ENCODE measurements at places on chromosomes 5 and 9.

DNA sequence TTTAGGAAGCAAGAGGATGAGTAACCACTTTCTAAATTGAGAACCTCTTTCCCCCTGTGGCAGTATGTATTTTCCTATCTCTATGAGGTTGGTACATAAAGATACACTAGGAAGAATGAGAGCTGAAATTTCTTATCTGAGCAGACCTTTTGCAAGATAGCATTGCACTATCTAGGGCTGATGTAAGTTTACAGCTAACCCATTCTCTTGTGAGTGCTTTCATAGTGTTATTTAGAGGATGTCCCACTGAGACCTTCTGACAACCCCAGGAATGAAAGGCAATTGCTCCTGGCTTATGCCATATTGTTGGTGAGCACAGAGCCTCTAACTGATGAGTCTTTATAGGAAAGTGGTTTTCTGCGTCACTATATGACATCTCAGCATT, 1209.3 kb upstream of the CDH6 start:
- DNase-seq = no peak
- H3K27ac ChIP-seq = no peak overlapping the region
- H3K27me3 ChIP-seq = no peaks in the 10 kb centered on the region
- H3K4me1 ChIP-seq = no peaks in the 10 kb centered on the region
- no peaks in the 10 kb centered on the region for H3K36me3 ChIP-seq

DNA sequence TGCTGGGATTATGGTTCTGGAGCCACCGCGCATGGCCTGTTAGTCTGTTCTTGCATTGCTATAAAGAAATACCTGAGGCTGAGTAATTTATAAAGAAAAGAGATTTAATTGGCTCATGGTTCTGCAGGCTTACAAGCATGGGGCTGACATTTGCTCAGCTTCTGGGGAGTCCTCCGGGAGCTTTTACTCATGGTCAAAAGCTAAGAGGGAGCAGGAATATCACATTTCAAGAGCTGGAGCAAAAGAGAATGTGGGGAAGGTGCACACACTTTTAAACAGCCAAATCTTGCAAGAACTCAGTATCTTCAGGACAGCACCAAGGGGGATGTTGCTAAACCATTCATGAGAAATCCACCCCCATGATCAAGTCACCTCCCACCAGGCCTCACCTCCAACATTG, 12.1 kb downstream of the JAK2 start:
- no peaks in the 10 kb centered on the region for H3K27me3 ChIP-seq
- H3K4me3 ChIP-seq = no peak overlapping the region
- DNase-seq = no peak

DNA sequence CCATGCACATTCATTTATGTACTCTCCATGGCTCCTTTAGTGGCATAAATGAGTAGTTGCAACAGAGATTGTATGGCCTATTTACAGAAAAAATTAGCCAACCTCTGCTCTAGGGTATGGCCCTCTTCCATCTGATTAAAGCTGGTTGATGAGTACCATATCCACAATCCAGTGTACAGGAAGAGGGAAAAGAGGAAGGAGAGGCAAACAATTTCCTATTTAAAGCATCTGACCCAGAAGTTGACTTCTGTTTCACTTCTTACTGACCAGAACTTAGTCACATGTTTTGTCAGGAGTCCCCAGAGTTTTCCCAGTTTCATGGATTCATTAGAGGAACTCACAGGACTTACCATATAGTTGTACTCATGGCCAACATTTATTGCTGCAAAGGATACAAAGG, 68.6 kb upstream of the STARD4 start:
- H3K4me3 ChIP-seq = no peak overlapping the region
- no peaks in the 10 kb centered on the region for H3K36me3 ChIP-seq

DNA sequence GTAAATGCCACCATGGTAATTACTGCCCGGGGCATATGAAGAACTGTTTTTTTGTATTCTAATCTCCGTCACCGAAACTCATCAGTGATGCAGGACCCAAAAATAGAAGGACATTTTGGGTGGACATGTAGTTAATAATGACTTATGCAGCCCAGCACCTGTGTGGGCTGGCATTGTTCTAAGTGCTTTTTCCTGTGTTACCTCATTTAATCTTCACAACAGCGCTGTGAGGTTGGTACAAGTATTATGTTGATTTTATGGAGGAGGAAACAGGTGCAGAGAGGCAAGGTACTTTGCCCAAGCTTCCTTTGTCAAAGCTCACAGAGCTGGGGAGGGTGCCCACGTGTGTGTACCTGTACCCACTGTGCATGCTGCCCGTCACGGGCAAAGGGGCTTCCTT, 58.4 kb downstream of the DAPK1 start:
- H3K4me1 ChIP-seq = no peaks in the 10 kb centered on the region
- H3K27me3 ChIP-seq = peaks cover 10% of the 10 kb centered on the region
- no peak overlapping the region for H3K27ac ChIP-seq

- no peak overlapping the region for H3K27ac ChIP-seq
- H3K4me1 ChIP-seq = no peaks in the 10 kb centered on the region
- no peak for DNase-seq
- H3K36me3 ChIP-seq = no peaks in the 10 kb centered on the region
These were observed 20.2 kb downstream of the RECK start for GRCh38 chr9:36056896-36057295.

- H3K27ac ChIP-seq = peak overlapping the region; percentile 31
- H3K4me1 ChIP-seq = peaks cover 23% of the 10 kb centered on the region
- H3K36me3 ChIP-seq = no peaks in the 10 kb centered on the region
- H3K27me3 ChIP-seq = no peaks in the 10 kb centered on the region
These were observed 183.6 kb downstream of the EFNA5 start for GRCh38 chr5:107487056-107487542.

- no peaks in the 10 kb centered on the region for H3K4me1 ChIP-seq
- H3K27me3 ChIP-seq = peaks cover 81% of the 10 kb centered on the region
- no peaks in the 10 kb centered on the region for H3K36me3 ChIP-seq
- no peak for DNase-seq
- H3K27ac ChIP-seq = no peak overlapping the region
These were observed 117.1 kb upstream of the IRX4 start for GRCh38 chr5:1999794-2000193.

GRCh38 chr5:58231041-58231440, 228.8 kb downstream of the PLK2 start:
- peak; percentile 32 for DNase-seq
- H3K27me3 ChIP-seq = no peaks in the 10 kb centered on the region
- H3K4me1 ChIP-seq = no peaks in the 10 kb centered on the region
- H3K27ac ChIP-seq = no peak overlapping the region
- no peaks in the 10 kb centered on the region for H3K36me3 ChIP-seq

- H3K4me3 ChIP-seq = no peak overlapping the region
- H3K4me1 ChIP-seq = no peaks in the 10 kb centered on the region
- no peak overlapping the region for H3K27ac ChIP-seq
- H3K27me3 ChIP-seq = no peaks in the 10 kb centered on the region
- DNase-seq = no peak
- no peaks in the 10 kb centered on the region for H3K36me3 ChIP-seq
These were observed 110.9 kb upstream of the DMAC1 start for GRCh38 chr9:7910426-7911020.

DNA sequence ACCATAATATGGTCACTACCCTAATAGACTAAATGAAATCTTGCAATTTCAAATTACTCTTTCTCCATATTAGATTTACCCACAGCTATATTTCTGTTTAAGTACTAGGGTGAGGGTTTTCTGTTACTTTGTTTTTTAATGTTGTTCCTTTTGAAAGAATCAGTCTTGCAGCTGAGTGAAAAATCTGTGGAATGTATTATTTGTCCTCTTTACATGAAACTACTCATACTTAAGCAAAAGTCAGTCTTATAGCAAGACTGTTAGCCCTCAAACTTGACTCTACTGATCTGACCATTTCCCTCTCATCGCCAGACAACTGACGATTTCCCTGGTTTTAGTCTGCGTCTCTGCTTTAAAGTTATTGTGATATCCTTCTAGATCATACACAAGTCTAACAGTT, 84.0 kb downstream of the PIK3R1 start:
- no peaks in the 10 kb centered on the region for H3K36me3 ChIP-seq
- H3K27me3 ChIP-seq = no peaks in the 10 kb centered on the region
- no peak overlapping the region for H3K4me3 ChIP-seq
- H3K4me1 ChIP-seq = peaks cover 9% of the 10 kb centered on the region
- H3K27ac ChIP-seq = no peak overlapping the region

- H3K27me3 ChIP-seq = no peaks in the 10 kb centered on the region
- H3K4me1 ChIP-seq = no peaks in the 10 kb centered on the region
- no peak within 1 kb of the TSS for H3K4me3 ChIP-seq
- no peak for DNase-seq
These were observed at the start of gene HSPB3 for GRCh38 chr5:54455413-54456157. Gene HSPB3, plus strand, starts transcription at chr5:54455699. Its CDS starts 91 bp downstream, at chr5:54455790.

- DNase-seq = peak; percentile 74
- peaks cover 18% of the 10 kb centered on the region for H3K4me1 ChIP-seq
- no peak overlapping the region for H3K27ac ChIP-seq
- no peaks in the 10 kb centered on the region for H3K27me3 ChIP-seq
- H3K4me3 ChIP-seq = no peak overlapping the region
These were observed 35.2 kb downstream of the RLN2 start for GRCh38 chr9:5269249-5269715.

DNA sequence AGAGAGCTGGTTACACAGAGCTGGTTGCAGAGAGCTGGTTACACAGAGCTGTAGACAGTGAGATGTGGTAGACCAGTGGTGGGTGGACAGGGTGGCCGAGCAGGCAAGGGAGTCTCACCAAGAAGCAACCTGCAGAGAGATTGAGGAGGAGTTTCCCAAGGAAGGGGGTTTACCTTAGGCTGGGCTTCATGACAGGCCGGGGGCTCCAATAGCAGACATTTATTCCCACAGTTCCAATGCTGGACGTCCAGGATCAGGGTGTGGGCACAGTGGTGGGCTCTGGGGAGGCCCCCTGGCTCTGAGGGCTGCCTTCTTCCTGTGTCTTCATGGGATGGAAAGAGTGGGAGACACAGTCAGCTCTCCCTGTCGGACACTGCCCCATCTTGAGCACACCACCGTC, 386.9 kb upstream of the IRX4 start:
- H3K4me3 ChIP-seq = no peak overlapping the region
- no peak for DNase-seq
- H3K4me1 ChIP-seq = no peaks in the 10 kb centered on the region
- no peak overlapping the region for H3K27ac ChIP-seq

GRCh38 chr9:12748016-12748415, 26.8 kb upstream of the LURAP1L start:
- H3K27ac ChIP-seq = peak overlapping the region; percentile 50
- peaks cover 6% of the 10 kb centered on the region for H3K4me1 ChIP-seq
- peak; percentile 45 for DNase-seq

- H3K4me1 ChIP-seq = no peaks in the 10 kb centered on the region
- DNase-seq = peak; percentile 14
- H3K36me3 ChIP-seq = no peaks in the 10 kb centered on the region
- H3K4me3 ChIP-seq = no peak overlapping the region
These were observed 15.8 kb downstream of the ADAMTS13 start for GRCh38 chr9:133437753-133438531.

DNA sequence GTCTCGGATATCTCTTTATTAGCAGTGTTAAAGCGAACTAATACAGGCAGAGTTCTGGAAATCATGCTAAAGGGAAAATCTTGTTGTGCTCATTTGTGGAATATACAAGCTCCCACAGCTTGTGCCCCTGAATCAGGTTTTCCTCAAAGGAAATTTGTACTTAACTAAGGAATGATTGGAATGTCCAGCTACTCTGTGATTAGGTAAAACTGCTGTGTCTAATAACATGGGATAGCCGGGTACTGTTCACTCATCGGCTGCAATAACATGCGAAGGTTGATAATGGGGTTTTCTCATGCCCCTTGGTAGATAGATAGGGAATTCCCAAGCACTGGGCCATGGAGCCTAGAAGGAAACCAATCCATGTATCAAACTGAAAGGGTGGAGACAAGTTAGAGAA, 306.7 kb downstream of the NR2F1-AS1 start:
- H3K4me1 ChIP-seq = peaks cover 44% of the 10 kb centered on the region
- H3K27me3 ChIP-seq = no peaks in the 10 kb centered on the region
- DNase-seq = peak; percentile 27
- H3K27ac ChIP-seq = peak overlapping the region; percentile 71
- no peak overlapping the region for H3K4me3 ChIP-seq

DNA sequence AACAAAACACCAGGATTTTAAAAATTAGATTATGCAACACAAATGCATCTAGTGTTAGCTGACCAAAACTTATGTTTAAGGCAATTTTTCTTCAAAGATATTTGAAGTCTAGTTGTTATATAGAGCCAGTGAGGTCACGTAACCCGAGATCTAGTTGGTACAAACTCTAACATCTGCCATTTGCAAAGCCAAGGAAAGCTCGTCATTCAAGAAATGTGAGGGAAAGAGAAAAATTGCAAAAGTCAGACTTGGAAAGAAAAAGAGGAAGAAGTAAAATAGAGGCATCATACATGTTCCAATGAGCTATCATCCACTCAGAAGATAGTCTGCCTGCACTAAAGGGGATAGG, 293.4 kb upstream of the PUM3 start:
- no peak overlapping the region for H3K27ac ChIP-seq
- H3K27me3 ChIP-seq = peaks cover 14% of the 10 kb centered on the region

- H3K4me3 ChIP-seq = no peak overlapping the region
- no peaks in the 10 kb centered on the region for H3K27me3 ChIP-seq
- H3K4me1 ChIP-seq = peaks cover 14% of the 10 kb centered on the region
- no peak for DNase-seq
These were observed 62.4 kb downstream of the GRIA1 start for GRCh38 chr5:153552886-153553285.

DNA sequence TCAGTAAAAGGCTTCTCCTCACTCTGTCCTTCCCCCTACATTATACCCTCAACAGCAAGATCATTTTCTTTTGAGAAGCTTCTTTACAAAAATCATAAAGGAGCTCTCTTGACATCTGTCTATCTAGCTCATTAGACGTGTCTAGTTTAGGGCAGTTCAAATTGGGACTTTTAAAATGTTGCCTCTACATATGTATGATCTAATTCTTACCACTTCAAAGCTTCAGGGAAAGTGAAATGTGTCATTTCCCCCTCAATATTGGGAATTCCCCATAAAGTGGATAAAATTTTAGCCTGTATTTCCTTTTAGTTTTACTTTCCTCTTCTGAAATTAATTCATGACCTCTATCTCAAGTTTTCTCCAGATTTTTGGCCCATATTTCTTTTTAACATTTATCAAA, 323.7 kb downstream of the ARRDC3 start:
- H3K4me1 ChIP-seq = peaks cover 33% of the 10 kb centered on the region
- DNase-seq = no peak
- H3K4me3 ChIP-seq = no peak overlapping the region

DNA sequence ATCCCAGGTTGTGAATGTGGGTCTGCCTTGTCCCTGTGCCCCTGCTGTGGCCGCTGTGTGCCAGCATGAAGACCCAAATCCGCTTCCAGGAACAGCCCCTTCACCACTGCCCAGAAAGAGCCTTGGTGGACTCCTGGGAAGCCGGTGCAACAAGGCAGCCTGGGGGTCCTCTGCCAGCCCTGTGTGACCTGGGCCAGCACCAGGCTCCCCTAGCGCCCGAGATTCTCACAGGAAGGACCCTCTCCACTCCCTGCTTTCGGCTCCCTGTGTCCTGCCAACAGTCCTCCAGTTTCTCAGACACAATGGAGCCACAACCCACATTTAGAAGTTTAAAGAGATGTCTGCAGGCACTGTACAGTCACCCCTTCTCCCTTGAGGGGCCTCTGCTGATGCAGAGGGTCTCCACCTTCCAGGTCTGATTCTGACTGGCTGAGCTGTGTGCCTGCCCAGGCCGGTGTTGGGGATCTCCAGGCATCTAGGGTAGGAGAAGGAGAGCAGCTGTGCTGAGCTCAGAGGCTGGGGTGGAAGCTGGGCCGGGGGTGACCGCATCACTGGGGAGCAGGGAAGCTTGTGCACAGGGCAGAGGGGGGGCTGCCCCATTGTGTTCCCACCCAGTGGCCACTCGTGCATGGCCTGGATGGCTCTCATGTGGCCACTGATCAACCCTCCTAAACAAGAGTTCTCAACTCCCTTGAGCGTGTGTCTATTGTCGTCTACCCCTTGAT, 174.0 kb downstream of the IRX2 start:
- H3K27ac ChIP-seq = no peak overlapping the region
- H3K4me1 ChIP-seq = no peaks in the 10 kb centered on the region
- no peak overlapping the region for H3K4me3 ChIP-seq

Data from PC-3 (cell line).